ENCODE measurements at places on chromosomes 12 and 14.
A peak's percentile ranks its signal among the peaks of the same experiment; 100 is the strongest.

GRCh38 chr14:31229638-31230572 lies 22.3 kb upstream of the HECTD1 start:
- no peak for DNase-seq

DNA sequence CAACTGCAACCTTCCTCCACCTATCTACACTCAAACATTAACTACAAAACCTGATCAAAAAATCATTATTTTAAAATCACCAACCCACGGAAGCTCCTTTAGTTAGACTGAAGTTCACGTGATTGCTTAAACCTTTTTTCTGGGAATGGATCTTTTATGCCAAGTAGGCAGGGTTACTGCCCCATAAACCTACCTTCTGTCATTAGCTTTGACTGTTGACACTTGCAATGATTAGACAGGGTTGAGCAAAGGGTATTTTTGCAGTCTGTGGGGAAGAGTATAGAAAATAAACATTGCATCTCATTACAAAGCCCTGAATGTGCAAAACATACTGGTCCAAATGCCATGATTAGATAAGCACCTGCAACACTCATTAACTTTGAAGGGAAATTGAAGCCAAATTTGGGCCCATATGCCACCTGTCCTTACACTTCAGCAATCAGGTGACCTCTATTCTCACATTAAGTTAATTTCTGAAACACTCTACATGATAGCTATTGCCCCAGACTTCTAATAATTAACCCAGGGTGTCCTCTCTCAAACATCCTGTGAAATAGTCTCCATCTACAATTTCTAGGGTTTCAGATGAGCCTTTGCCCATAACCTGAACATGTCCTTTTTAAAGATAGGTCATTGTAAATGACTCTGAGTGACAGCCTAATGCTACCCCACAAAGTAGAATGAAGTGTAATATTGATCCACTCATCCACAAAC lies 156.0 kb upstream of the PLEKHG7 start:
- no peak for DNase-seq

DNA sequence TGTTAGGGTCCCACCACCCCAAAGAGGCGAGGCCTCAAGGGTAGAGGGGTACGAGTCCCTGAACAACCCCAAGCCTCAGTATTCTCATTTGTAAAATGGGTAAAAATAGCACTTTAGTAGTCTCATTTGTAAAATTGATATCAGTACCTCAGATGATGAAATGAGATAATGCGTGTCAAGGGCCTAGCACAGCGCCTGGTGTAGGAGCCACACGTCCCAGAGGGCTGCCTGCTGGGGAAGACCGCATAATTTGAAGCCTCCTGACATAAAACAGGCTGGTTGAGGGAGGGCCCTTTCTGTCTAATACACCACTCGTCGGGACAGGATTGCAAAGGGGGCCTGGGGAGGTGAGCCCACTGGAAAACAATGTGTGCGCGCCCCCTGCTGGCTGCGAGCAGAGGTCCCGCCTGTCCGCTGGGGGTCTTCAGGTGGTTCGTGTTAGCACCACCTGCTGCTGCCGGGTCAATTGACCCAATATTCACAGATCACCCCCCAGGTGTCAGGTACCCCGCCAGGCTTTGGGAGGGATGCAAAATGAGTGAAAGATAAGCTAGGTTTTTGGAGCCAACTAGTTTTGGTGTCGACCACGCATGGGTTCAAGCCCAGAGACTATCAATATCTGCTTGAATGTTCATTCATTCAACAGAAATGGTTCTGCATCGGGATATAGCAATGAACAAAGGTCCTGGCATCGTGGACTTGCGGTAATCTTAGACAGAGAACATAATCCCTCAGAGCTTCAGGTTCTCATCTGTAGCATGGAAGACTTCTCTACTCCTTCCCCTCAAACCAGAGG lies 24.7 kb upstream of the IRF2BPL start:
- DNase-seq: peak; percentile 81

GRCh38 chr12:113103756-113104450 lies 31.7 kb downstream of the RASAL1 start:
- peak; percentile 13 for DNase-seq

DNA sequence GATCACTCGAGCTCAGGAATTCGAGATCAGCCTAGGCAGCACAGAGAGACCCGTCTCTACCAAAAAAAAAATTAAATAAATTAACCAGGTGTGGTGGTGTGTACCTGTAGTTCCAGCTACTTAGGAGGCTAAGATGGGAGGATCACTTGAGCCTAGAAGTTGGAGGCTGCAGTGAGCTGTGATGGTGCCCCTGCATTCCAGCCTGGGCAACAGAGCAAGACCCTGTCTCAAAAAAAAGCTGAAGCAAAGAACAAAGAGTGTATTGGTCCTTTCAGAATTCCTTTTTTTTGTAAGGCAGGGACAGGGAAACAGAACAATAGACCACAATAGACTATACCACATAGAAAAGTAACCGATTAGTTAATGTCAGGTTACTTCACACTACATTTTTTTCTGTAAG lies 47.4 kb downstream of the MARK3 start:
- no peak for DNase-seq

DNA sequence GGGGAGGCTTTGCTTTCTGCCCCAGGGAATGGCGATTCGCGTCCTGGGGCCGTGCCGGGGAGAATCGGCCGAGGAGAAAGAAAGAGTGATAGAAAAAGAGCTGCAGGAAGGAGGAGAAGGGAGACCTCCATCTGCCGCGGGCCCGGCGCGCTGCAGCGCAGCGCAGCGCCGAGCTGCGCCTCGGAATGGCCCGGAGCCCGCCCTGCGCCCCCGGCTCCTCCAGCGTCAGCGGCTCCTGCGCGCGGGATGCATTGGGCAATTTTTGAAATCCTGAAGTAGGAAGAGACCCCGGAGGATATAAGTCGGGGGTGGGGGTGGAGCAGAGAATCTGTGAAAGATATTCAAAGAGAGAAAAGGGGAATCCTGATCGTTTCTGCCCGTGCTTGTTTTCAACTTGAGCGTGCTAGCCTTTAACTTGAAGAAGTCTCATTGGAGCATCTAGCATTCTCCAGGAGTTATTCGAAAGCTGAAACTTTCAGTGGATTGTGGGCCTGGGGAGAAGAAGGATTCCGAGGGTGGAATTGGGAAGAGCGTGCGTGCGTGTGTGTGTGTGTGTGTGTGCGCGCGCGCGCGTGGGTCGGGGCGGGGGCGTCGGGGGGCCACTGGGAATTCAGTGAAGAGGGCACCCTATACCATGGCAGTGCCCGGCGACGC lies 441 bp downstream of the PDE3A start:
- peak; percentile 40 for DNase-seq

DNA sequence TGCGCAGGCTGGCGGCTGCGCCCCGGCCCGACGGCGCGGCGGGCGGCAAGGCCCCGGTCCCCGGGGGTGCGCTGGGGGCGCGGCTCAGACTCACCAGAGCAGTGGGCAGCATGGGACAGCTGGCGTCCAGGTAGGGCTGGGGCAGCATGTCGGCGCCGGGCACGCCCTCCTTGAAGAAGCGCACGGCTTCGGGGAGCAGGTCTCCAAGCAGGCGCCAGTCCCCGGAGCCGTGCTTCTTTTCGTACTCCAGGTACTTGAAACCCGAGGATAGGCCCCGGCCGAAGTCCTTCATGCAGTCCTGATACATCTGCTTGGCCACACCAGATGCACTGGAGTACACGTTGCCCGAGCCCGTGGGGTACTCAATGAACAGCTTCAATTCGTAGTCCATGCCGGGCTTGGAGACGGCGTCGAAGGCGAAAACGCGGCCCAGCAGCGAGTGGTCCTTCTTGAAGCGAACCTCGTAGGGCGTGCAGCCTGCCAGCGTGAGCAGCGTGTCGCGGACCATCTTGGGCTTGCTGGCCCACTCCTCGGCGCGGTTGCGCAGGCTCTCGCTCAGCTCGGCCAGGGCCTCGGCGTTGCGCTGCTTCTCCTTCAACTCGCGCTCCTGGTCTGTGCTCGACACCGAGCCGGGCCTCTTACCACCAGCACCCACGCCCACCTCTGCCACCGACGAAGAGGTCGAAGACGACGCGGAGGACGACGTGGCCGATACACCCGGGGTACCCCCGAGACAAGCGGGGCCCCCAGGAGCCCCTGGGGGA lies 2.2 kb downstream of the IRF2BPL start:
- DNase-seq: peak; percentile 44

GRCh38 chr12:65005716-65006115 lies 115.4 kb downstream of the WIF1 start:
- DNase-seq: no peak

- peak; percentile 63 for DNase-seq
Measured at GRCh38 chr12:8145754-8146441, 10.9 kb upstream of the ZNF705A start.

- DNase-seq: no peak
Measured at GRCh38 chr12:110042264-110042663, 6.1 kb downstream of the C12orf76 start.

GRCh38 chr14:60420050-60420449 lies 65.8 kb downstream of the C14orf39 start:
- DNase-seq: no peak

GRCh38 chr14:80987235-80988032 lies 32.0 kb downstream of the TSHR start:
- peak; percentile 74 for DNase-seq

- no peak for DNase-seq
Measured at GRCh38 chr12:53768976-53769375, 17.2 kb upstream of the CISTR start.

GRCh38 chr14:105138021-105138541 lies 30.5 kb downstream of the JAG2 start:
- no peak for DNase-seq

- no peak for DNase-seq
Measured at GRCh38 chr14:75292886-75293285, 14.3 kb downstream of the FOS start.

GRCh38 chr12:49588721-49589516 lies 16.5 kb downstream of the FAM186B start:
- DNase-seq: no peak

DNA sequence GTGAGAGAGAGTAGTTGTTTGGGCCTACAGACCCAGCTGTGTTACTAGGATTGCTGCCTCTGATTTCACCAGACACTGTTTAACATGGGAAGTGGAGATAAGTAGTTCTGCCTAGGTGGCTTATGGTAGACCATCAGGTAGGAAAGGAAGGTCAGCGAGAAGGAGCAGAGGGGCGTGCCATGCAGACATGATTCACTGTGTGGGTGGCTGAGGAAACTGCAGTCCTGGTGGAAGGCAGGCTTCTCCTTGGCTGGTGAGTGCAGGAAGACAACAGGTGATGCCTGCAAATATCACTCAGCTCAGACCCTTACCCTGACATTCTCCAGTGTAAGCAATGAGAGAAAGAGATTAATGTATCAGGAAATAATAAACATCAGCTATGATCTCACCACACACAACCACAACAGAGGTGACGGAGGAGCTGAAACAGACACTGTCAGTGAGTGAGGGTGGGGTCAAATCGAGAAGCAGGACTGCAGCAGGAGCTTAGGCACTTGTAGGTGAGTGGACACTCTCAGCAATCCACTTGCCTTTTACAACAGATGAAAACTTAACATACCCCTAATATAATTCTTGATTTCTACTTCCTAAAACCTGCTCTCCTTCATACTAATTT lies 2.1 kb upstream of the PRR4 start:
- DNase-seq: no peak

DNA sequence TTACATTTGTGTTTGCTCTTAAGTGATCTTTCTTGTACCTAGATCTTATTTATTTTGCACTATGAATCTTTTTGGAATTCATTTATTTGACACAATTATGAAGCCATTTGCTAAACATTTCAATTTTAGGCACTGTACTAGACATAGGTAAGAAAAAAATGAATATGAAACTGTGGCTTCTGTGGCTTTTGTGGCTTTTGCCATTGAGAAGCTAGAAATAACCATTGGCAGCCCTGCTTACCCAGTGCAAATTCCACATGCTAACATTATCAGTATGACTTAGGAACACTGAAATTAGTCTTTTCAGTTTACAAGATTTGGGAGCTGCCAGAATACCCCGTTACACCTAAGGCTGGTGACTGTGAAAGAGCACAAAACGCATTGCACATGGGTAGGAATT lies 60.1 kb downstream of the FSCB start:
- DNase-seq: no peak

- DNase-seq: no peak
Measured at GRCh38 chr14:77640756-77641533, 24.5 kb upstream of the SPTLC2 start.

GRCh38 chr14:95523051-95523814 lies 6.8 kb upstream of the SYNE3 start:
- DNase-seq: no peak

DNA sequence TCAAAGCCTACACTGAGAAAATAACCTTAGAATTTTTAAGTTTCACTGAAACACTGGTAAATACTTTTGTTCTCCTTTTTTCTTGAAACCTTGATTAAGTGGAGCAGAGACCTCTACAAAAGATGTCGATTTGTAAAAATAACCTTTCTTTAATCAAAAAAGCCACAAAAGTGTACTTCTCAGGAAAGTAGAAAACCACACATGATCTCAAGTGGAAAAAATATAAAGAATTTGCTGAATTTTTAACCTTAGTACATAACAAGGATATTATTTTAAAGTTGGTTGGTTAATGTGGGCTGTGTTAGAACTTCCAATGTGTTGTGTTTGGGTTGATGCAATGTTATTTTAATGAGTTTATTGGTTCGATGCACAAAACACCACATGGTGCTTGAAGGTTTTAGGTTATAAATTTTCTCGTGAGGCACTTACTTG lies 8.6 kb downstream of the LGR5 start:
- no peak for DNase-seq

GRCh38 chr14:72618424-72618823 lies 275.5 kb downstream of the DPF3 start:
- no peak for DNase-seq

- DNase-seq: peak; percentile 30
Measured at GRCh38 chr12:96907671-96908422, 790 bp downstream of the NEDD1 start.

DNA sequence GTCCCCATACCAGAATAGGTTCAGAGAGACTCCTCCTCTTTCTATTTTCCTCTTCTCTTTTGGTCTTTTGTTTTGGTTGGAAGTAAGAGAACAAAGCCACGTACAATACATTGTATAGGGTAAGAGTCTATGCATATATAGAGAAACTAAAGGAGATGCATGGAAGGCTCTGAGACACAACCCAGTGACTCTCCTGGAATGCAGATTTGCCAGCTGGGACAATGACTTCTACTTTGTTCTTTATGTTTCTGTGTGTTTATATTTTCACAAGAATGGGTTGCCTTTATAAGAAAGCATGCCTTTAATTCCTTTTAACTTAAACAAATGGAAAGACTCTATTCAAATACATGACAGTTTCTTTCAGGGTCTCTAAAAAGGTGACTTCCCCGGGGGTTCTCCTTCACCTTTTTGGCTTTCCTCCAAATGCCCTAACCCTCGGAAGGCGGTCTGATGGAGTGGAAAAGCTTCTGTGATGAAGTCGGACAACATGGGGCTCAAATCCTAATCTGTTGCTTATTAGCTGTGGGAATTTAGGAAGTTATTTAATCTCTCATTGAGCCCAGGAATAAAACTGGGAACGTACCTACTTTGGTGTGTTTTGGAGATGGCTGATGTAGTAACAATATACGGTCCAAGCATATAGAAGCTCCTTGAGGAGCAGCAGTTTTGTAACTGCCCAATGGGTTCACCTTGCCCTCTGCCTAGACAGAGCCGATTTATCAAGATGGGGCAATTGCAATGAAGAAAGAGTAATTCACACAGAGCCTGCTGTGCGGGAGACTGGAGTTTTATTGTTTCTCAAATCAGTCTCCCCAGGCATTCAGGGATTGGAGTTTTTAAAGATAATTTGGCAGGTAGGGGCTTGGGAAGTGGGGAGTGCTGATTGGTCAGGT lies 9.1 kb upstream of the SERPINA1 start:
- no peak for DNase-seq
